ENCODE measurements at places on chromosomes 2 and 18.

DNA sequence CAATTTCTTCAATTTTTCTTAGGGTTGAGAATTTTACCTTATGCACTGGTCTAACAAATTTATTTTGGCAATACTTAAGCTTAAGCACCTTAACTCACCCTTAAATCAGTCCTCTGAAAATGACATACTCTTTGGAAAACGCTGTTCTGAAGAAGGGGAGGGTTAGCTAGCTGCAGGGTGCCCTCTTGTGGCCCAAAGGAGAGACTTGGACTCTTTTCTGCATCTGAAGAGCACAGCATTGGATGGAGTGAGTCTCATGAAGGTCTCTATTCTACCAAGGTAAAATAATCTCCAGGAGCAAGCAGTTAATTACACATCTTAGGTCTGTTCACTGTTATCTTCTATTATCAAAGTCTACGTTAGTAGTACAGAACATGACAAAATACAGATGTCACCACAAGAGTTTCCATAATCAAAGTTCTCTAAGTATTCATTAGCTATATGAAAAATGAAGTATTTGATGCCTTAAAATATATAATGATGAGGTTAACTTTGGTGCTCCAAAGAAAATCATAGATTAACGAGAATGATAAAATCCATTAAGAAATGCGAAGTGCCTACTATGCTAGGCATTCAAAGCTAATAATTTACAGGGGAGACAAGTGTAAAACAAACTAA, 24.4 kb downstream of the PUM2 start:
- DNase-seq, result peak; percentile 55

DNA sequence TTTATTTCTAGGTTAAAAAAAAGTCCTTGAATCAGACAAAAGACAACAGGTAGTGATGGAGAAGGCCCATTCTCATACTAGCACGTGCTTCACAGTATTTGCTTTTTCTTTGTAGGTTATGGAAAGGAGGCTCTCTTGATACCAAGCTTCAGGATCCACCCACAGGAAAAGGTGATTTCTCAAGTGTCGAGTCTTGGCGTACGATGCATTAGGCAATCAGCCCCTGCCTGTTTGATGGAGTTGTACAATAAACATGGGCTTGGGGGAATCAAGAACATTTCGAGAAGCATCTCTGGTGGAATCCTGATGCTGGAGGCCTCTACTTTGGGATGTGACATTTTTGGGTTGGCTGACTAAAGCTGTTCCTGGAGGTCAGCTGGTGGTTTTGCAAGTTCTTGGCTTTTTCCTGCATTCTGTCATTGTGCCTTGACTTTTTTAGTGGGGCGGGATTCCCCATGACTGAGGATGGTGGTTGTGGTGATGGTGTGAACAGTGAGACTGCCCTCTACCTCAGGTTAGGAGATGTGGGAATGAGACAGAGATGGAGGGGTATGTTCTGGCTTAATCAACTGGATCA, 231.5 kb upstream of the SPRED2 start:
- DNase-seq, result no peak

GRCh38 chr2:39141334-39142271, 20.8 kb upstream of the SOS1 start:
- DNase-seq, result no peak

- DNase-seq, result no peak
Observed at GRCh38 chr2:1140389-1141003, 189.8 kb downstream of the SNTG2 start.

DNA sequence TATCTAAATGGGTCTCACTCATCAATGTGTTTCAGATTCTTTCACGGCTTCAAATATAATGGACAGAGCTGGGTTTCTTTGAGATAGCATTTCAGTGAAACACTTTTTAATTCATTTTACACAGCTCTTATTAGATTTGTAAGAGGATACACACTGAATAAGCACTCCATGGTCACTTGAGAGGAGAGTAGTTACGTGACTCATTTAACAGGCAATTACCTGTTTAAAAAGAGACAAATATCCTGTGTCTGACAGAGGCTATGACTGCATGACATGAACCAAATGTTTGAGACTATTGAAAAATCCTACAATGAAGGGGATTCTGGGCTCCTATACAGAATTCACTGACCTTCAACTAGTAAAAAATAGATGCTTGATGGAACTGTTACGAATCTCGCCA, 786.9 kb downstream of the EPHA4 start:
- no peak for DNase-seq

- no peak for DNase-seq
Observed at GRCh38 chr18:3415110-3415509, 34.9 kb upstream of the TGIF1 start.

GRCh38 chr2:155456222-155456621, 757.7 kb downstream of the KCNJ3 start:
- no peak for DNase-seq

GRCh38 chr2:228447266-228447915, 265.9 kb upstream of the SPHKAP start:
- DNase-seq, result no peak

DNA sequence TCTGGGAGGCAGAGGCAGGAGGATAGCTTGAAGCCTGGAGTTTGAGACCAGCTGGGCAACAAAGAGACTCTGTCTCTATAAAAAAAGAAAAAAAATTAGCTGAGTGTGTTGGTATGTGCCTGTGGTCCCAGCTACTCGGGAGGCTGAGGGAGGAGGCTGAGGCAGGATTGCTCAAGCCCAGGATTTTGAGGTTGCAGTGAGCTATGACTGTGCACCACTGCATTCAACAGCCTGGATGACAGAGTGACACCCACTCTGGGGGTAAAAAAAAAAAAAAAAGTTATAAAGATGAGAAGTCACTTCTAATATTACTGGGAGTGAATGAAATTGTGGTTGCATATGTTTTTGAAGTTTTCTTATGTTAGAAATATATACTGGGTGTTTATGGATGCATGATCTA, 71.6 kb downstream of the C2orf74 start:
- no peak for DNase-seq
